ENCODE measurements at places on chromosomes 4 and X.

- no peak for DNase-seq
These were observed 75.8 kb downstream of the MAGEB10 start for GRCh38 chrX:27883468-27884092.

GRCh38 chrX:130114141-130114588 lies 3.9 kb upstream of the ELF4 start:
- no peak for DNase-seq

- DNase-seq, result no peak
These were observed 78.7 kb downstream of the ARAP2 start for GRCh38 chr4:36165631-36166005.

DNA sequence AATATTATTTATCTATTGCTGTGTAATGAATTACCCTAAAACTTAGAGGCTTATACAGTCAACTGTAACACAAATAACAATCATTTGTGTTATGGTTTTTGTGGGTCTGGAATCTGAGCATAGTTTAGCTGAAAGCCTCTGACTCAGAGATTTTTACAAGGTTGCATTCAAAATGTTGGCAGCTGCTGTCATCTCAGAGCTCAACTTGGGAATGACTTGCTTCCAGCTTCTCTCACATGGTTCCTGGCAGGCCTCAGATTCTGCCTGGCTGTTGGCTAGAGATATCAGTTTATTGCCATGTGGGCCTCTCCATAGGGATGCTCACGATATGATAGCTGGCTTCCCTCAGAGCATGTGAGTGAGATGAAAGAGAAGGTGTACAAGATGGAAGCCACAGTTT lies 70.2 kb upstream of the BRWD3 start:
- no peak for DNase-seq

DNA sequence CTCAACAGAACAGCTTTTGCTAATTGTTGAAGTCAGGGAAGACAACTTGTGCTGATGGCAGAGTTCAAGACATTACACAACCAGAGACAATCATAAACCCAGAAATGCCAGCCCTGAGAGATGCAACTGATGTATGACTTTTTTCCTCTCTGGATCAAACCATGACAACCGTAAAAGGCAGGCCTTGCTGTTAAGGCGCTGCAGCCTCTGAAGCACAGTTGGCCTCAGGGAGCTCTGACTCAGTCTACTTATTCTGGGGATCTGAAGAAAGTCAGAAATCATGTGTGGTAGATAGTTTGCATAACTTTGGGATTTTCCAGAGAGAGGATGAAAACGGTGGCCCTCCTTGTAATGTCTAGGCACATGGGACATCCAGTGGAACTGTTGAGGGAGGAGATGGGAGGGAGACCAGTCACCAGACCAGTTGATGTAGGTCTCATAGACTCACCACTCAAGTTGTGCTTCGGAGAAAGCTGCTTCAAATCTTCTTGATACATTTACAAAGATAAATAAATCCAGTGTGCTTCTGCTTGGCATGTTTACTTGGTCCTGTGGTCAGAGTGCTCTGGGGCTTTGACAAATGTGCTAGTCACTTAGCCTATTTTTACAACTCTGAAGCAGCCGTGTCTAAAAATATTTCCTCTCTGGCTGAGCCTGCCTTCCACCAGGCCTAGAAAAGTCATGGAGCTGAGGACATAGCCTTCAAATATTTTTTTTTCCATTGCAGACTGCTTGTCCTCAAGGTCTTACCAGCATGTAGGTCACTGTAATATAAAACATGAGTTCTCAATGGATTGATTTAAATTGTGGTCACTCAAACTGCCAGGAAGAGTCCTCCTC lies 7.5 kb downstream of the HADH start:
- DNase-seq, result no peak

GRCh38 chr4:148054275-148054674 lies 322.4 kb downstream of the ARHGAP10 start:
- no peak for DNase-seq

- no peak for DNase-seq
These were observed 1602.4 kb upstream of the ADGRL3 start for GRCh38 chr4:59597536-59598329.

- no peak for DNase-seq
These were observed 894.4 kb downstream of the FAT4 start for GRCh38 chr4:126209147-126209546.

DNA sequence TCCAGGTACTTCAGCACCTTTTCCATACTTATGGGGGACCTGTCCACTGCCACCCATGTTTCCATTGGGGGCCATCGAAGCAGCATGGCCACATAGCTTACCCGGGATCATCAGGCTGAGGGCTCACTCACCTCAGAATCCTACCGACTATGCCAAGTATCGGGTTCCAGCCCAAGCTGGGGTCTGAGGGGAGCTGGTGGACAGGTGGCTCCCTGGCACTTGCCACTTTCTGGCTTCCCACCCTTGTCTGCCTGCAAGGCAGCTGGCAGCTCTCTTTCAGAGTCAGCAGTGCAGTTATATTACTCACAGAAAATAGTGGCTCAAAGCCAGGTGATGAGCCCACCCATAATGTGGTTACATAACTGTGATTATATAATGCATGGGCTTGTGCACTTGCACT lies 1153.8 kb downstream of the STIM2 start:
- DNase-seq, result no peak

GRCh38 chr4:6730603-6731317 lies 14.8 kb downstream of the BLOC1S4 start:
- no peak for DNase-seq

- DNase-seq, result no peak
These were observed 102.8 kb downstream of the GLUD2 start for GRCh38 chrX:121150217-121150616.

GRCh38 chrX:45758319-45758718 lies 557.6 kb upstream of the DIPK2B start:
- DNase-seq, result no peak

DNA sequence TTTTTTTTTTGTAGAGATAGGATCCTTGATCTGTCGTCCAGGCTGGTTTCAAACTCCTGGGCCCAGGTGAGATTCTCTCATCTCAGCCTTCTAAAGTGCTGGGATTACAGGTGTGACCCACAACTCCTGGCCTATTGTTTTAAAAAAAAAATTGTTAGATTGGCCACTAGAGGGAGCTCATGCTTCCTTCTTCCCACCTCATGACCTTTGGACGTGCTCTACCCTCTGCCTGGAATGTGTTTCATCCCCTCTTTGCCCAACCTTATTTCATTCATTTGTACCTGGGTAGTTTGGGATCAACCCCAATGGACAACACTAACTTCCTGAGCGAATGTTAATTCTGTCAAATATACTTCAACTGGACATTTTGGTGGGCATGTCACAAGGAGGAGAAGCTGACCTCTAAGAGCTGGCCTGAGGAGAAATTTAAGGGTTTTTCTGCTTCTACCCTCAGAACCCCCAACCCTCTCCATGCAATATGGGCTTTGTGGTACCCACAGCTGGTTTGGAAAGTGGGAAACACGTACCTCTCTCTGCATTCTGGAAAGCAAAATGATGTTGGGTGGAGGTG lies 6.4 kb downstream of the PPEF2 start:
- no peak for DNase-seq

GRCh38 chr4:186727977-186728519 lies 4.4 kb upstream of the FAT1 start:
- DNase-seq, result no peak

Data from Right ventricle myocardium superior (tissue), 1 donor.